NCI-H446 treated with DMSO at 0.1 percent for 48 hours (cell line): ENCODE measurements at places on chromosomes 1 and 21.
A peak's percentile ranks its signal among the peaks of the same experiment; 100 is the strongest.

DNA sequence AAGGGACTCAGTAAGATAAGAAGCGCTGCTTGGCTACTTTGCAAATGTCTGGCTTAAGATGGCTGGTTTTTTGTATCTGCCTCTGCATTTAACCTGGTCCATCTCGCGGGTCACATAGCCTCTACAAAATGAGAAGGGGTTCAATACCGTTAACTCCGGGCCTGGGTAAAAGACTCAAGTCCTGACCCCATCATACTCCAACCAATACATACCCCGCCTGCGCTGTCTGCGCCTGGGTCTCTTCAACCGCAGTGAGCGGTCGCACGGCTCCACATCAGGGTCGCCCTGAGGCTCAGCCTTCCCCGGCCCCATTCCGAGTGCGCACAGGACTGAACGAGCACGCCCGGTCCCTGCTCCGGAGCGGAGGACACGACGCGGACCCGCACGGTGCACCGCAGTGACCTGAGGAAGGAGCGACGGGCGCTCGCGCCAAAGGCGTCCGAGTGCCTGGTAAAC lies 558 bp upstream of the PGD start:
- peak; percentile 49 for DNase-seq

- no peak for DNase-seq
These were observed 11.8 kb upstream of the SFN start for GRCh38 chr1:26851106-26851684.

- DNase-seq = no peak
These were observed 86.8 kb upstream of the VAV3 start for GRCh38 chr1:108051631-108052377.

GRCh38 chr1:37473431-37474045 lies 842 bp upstream of the ZC3H12A start:
- no peak for DNase-seq

- DNase-seq = no peak
These were observed 13.4 kb upstream of the SKI start for GRCh38 chr1:2214541-2215241.

DNA sequence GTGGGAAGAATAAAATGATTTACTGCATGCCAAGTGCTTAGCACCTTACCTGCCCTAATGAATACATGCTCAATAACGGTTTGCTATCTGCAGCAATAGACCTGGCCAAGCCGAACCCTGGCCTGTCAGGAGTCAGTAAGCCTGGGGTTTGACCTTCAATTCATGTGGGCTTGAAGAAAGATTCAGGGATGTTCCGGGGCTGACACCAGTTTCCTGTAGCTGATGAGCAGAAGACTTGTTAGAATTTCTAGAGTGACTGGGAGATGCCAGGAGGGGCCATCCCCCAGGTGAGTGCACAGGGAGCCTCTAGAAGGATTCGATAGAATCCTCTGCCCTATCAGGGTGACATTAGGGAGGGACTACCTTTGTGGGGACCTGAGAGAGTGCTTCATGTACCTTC lies 210.9 kb downstream of the HIVEP3 start:
- DNase-seq = no peak

DNA sequence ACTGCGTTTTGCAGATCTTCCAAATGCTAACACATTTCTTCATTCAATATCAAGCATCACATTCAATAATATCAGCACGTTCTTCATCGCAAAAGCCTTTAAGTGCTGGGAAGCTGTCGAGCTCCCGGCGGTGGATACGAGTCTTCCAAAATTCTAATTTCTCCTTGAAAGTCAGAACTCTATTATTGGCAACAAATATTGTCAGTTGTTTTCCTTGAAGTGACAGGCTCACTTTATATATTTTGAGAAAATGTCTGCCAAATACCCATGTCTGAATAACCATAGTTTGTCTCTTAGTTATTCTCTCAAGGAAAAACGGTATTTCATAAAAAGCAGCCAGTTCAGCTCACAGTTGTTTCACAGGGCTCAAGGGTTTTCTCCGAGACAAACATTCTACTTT lies 226.2 kb upstream of the C1orf174 start:
- no peak for DNase-seq

DNA sequence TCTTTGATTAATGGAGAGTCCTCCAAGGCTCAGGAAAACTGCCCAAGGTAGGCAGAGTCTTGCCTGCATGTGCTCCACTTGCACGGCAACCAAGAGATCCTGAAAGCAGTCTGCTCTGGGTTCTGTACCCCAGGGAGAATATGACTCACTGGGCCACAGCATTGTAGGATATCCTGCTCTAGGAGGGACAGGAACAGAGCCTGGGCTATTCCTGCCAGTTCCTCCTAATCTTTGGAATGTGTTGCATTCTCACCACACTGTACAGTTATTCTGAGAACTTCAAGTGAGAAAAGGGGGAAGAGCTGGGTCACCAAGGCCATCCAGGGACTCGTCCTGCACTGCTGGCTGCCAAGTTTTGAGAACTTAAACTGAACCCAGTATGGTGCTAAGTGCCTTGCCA lies 278.5 kb downstream of the MATN1 start:
- DNase-seq = no peak

- DNase-seq = no peak
These were observed 195.5 kb upstream of the NFIA start for GRCh38 chr1:60886793-60887331.

DNA sequence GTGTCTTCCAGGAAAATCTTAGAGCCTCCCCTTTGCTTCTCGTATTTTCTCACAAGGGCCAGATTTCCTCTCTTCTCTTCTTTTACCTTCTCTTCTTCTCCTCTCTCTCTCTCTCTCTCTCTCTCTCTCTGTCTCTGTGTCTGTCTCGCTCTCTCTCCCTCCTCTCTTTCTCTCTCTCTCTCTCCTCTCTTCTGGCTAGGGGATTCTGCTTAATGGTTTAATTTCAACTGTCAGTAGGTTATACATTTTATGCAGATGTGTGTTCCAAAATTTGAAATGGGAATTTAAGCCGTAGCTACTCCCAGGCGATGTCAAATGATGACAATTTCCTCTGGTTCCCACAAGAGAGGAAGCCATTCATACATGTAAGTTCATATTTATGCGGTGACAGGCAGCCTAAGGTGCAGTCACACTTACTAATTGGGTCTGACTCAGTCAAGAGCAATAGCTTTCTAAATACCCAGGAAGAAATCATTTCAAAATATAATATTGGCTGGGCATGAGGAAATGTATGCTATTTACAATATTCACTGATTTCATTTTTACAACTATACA lies 1.4 kb downstream of the DSCAM start:
- no peak for DNase-seq

DNA sequence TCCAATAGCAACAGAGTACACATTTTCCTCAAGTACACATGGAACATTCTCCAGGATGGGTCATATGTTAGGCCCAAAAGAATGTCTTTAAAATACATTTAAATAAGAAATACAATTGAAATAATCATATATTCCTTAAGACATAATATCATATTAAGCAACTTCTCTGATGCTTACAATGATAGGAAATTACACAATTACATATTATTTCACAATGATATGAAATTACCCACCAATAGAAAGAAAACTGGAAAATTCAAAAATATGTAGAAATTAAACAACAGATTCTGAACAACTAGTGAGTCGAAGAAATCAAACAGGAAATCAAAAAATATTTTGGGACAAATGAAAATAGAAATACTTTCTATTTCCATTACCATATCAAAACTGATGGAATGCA lies 45.6 kb downstream of the FLVCR1 start:
- no peak for DNase-seq

GRCh38 chr21:36966821-36967768 lies 626 bp upstream of the HLCS start:
- DNase-seq = no peak

DNA sequence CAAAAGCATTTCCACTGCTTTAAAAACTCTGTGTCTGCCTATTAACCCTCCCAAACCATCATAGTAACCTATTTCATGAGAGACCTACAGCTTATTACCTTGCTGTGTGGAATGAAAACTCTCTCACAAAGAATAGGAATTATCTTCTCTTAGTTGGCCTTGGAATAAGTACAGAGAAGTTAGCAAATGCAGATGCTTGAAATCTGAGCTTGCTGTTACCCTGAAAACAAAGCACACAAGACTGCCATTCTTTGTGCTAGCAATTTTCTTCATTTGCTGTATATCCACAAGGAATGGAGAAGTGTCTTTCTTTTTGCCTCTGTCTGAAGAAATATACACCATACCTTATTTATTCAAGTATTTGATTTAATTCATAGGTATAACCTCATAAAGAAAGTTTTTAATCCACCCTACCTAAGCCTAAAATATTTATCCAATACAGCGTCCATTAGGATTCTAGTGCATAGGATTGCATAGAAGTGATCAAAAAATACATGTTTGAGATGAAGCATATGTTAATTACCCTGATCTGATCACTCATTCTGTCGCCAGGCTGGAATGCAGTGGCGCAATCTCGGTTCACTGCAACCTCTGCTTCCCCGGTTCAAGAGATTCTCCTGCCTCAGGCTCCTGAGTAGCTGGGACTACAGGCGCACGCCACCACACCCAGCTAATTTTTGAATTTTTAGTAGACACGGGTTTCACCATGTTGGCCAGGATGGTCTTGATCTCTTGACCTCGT lies 451.1 kb downstream of the LTN1 start:
- DNase-seq = no peak

GRCh38 chr1:27554293-27554692 lies 49.7 kb downstream of the AHDC1 start:
- no peak for DNase-seq

DNA sequence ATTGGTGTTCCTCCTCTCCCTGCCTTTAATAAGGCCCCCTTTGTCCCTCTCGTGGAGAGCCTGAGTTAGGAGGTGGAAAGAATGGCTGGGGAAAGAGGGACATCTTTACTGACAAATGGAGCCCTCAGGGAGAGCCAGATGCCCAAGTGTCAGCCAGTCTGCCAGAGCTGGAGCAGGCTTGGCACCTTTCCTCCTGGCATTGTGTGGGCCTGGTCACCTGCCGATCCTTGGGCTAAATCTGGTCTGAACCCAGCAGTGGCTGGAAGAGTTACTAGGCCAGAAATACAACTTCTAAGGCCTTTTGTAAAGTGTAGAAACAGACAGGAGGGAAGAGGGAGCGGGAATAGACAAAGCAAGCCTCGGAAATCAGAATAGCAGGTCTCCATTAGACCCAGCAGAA lies 24.9 kb downstream of the VANGL1 start:
- peak; percentile 46 for DNase-seq

GRCh38 chr1:88980870-88981269 lies 11.6 kb downstream of the KYAT3 start:
- DNase-seq = no peak

- DNase-seq = no peak
These were observed 71.4 kb downstream of the UCK2 start for GRCh38 chr1:165898837-165899236.

GRCh38 chr1:22210176-22210575 lies 67.3 kb upstream of the WNT4 start:
- DNase-seq = no peak

DNA sequence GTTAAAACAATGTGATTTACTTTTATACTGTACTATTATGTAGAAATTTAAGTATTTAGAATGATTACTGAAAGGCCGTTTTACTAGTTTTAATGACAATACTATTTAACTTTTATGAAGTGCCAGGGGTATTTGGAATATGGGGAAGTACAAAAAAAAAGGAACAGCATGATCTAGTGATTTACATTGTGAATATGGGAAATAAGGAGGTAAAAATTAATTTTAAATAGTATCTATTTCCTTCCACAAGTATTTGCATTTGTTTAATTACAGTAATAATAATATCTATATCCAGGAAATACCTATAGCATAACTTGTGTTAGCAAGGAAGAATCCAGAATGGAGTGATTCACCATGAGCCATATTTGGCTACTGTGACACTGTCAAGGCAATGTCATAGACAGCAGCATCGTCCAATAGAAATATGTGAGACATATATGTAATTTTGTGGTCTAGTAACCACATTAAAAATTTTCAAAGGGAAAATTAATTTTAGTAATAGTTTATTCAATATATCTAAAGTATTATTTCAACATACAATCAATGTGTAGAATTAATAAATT lies 22.0 kb downstream of the CNST start:
- DNase-seq = no peak

DNA sequence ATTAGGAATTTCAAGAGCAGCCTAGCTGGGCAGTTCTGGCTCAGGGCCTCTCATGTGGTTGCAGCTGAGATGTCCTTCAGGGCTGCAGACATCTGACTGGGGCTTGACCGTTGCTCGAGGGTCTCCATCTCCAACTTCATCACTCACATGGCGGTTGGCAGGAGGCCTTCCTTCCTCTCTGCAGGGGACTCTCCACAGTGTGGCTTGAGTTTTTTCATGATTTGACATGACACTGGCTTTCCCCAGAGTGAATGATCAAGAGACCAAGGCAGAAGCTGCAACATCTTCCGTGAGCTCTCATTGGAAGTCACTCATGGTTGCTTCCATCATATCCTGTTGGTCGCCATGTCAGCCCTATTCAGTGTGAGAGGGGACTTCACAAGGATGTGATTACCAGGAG lies 74.6 kb downstream of the RUNX3 start:
- no peak for DNase-seq

DNA sequence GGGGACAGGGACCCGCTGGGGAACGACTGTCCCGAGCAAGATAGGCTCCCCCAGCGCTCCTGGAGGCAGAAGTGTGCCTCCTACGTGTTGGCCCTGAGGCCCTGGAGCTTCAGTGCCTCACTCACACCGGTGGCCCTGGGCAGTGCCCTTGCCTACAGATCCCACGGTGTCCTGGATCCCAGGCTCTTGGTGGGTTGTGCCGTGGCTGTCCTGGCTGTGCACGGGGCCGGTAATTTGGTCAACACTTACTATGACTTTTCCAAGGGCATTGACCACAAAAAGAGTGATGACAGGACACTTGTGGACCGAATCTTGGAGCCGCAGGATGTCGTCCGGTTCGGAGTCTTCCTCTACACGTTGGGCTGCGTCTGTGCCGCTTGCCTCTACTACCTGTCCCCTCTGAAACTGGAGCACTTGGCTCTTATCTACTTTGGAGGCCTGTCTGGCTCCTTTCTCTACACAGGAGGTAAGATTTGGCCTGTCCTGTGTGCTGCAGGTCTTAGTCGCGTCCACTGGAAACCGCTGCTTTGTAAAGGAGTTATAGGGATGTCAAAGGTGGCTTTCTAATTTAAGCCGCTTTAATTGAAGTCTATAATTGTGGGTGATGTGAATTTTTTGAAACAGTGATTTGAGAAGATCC lies 717 bp downstream of the UBIAD1 start:
- DNase-seq = no peak

DNA sequence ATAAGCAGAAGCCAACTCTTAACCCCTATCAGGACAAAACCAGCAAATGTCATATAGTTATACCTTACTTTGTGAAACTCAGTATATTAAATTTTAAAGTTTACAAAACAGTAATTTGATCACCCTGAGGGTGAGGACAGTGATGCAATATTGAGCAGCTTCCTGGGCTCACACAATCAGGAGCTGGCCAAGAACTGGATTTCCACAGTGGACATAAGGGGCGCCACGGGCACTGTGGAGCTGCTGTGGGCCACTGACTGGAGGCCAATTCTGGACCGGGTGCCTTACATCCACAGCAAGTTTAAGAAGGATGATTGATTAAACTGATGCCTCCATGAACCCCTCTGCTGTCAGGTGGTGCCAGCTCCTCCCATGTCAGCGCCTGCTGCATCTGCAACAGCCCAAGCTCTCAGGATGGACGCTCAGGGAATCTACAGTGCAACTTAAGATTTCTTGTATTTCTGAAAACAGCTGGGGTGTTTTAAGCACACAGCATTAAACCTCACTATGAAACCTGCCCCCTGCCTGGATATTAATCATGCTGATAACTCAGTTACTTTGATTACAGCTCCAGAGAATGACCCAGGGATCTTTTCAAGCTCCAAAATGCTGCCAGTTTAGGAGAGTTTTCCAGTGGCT lies 55.9 kb downstream of the TOR3A start:
- DNase-seq = no peak
